ENCODE measurements at places on chromosomes 4 and X. TPM values are rescaled to one million over a fixed set of nuclear protein-coding genes. Genes with fewer than 3 reads are reported as not detected.

DNA sequence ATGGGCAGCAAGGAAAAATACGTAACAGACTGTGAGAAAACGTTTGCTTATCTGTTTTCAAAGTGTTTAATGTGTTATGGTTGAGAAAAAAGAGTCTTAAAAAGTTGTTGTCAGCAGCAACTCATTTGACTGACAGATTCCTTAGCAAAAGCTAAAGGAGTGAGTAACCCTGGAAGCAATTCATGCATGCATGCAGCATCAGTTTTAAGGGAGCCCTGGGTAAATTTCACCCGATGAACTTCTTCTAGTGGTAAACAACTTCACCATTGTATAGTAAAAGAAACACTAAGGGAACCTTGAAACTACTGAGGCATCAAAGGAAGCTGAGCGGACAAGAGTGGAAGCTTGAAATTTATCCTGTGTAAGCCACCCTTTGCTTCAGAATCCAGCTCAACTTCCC lies 583.2 kb upstream of the INTU start:
- DNase-seq, result no peak

SLC9B1 gene
- total RNA-seq, result 1.5 TPM

F8A2 gene
- not detected for total RNA-seq

- peak; percentile 54 for DNase-seq
Observed at GRCh38 chrX:40153345-40154249, 55.8 kb upstream of the BCOR start.

QDPR gene
- 10.1 TPM for total RNA-seq

DNA sequence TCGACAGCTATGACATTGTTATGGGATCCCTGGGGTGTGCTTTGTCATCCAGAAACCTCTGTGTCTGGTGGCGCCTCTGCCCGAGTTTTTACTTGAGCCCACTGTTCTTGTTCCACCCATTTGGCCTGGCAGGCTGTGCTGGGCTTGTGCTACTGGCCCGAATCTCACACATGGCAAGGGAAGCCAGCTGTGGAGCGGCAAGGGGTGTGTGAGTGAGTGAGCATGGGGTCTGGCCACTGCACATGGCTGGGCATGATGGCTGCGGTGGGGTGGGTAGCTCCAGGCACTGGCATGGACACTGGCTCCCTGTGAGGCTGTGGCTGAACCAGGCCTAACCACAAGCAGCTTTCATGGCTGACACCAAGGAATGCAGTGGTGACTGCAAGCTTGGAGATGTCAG lies 89.2 kb downstream of the DACH2 start:
- no peak for DNase-seq

GAR1 gene
- total RNA-seq, result 18.7 TPM

DMRTC1 gene
- total RNA-seq, result not detected

SMARCA1 gene
- total RNA-seq, result 58.4 TPM

DNA sequence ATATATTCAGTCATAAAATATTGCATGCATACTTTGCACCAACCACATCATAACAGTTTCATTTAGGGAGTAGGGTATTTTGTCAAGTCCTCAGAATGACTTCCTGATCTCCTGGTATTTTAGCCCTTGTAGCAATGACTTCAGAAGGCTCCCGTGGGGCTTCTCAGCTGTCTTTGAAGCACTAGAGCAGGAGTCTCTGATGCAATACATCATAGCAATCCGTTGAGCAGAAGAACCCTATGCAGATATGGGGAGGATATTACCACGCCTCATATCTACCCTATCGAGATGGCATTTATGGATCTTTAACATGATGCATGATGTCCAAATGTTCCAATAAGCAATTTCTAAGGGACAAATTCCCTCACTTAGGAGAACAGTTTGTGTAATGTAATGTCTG lies 373.7 kb upstream of the FTHL17 start:
- no peak for DNase-seq
